ENCODE measurements at places on chromosomes 13 and 19.
A peak's percentile ranks its signal among the peaks of the same experiment; 100 is the strongest.

DNA sequence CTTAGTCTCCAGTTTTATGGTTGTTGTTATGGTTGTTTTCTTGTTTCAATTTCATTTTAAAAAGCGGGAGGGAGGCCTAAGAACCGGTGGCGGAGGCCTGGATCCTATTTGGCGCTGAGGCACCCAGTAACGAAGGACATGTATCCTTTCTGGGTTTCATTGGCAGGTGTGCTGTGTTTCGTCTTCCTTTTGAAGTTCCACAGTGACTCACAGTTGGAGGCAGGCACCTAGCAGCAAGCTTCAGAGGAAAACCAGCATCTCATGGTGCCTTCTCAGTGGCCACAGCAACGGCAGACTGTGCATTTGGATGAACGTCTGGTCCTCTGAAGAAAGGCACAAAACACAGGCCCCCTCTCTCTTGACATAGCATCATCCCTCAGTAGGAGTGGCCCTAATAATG is 697.2 kb downstream of the EFNB2 start:
- peak; percentile 30 for DNase-seq

- DNase-seq, result no peak
These were observed 27.3 kb upstream of the ZNF562 start for GRCh38 chr19:9702186-9702585.

DNA sequence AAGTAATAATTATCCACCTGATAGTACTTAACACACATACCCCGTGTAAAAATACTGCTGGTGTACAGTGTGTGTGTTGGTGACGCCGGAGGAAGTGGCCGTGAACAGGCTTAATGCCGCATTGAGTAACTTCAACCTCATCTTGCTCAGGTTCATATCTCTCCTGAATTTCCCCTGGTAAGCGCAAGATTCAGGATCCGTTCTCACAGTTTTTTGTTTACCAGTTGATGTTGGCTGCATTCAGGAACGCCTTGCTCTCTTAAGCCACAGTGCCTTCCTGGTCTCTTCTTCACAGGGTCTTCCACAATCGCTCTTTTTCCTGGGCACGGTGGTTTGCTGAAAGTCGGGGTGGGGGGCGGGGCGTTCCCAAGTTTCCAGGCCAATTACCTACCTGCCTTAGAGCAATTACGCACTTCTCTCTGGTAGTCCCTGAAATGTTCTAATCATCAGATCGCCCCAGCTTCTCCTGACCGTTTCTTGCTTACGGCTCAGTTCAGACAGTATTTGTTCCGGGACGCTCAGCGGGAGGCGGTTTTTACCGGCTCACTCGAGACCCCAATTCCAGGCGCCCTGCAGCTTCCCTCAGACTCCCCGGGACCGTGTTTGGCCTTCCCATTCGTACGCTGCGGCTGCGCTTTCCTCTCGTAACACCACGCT is 706 bp upstream of the DNAJC3 start:
- peak; percentile 41 for DNase-seq

DNA sequence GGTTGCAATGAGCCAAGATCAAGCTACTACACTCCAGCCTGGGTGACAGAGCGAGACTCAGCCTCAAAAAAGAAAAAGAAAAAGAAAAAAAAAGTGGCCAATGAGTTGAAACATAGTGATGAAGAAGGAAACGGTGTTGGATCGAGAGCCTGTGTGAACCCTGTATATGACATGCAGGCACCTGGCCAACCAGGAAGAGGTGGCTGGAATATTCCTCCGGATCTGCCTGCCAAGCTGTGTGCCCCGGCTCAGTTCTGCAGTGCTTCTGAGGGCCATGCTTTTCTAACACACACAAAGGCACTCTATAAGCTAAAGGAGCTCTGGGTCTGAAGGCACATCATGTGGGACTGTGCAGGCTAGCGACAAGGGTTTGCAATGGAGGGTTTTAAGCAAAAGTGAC is 3.7 kb upstream of the ZNF444 start:
- no peak for DNase-seq

DNA sequence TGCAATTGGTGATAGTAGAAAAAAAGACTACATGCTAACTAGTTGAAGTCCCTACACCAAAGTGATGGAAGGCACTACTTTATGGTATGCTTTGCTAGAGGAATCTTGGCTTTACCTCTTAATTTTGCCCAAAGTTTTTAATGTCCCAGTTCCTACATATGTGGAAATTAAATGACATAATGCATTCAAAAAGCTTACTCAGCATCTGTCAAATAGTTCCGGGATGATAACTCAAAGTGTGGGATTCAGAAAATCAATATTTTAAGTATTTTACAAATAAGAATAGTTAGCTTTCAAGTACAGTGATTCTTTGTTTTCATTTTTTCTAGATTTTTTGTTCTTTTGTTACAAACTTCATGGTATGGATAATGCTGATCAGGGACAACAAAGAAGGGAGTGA is 211.6 kb downstream of the PCDH20 start:
- DNase-seq, result no peak

GRCh38 chr13:26540334-26540733 is 17.1 kb upstream of the WASF3 start:
- no peak for DNase-seq

GRCh38 chr19:1311543-1312091 is 25.9 kb downstream of the EFNA2 start:
- no peak for DNase-seq

DNA sequence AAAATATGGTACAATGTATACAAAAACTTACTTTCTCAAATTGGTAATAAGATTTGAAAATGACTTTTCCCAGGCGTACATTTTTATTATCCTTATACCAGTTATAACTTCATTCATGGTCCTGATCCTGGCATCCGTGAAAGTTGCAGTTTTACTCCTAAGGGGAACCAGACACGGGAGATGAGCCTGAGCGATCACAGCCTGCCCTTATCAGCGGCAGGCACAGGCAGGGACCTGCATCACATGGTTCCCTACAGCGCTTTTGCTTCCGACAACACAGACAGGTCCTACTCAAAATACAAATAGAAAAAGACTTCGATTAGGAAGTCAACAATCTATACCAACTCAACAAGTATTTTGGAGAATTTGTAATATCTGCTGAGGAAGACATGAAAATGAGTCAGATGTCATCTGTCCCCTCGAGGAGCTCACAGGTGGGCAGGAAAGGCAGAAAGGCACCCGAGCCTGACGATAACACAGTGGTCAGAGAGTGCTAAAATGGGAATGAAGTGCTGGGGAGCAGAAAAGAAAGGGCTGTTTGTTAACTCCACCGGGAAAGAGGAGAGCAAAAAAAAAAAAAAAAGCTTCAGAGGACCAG is 93.4 kb downstream of the ABCC4 start:
- DNase-seq, result no peak

- DNase-seq, result no peak
These were observed 24.2 kb downstream of the TUBA3C start for GRCh38 chr13:19157461-19157860.

DNA sequence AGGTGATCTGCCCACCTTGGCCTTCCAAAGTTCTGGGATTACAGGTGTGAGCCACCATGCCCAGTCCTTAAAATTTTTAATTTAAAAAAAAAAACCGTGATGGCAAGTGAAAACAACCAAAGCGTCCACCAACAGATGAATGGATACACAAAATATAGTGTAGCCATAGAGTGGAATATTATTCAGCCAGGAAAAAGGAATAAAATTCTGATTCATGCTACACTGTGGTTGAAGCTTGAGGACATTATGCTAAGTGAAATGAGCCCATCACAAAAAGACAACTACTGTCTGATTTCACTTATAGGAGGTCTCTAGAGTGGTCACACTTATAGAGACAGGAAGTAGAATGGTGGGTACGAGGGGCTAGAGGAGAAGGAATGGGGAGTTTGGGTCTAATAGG is 26.3 kb upstream of the KLF2 start:
- DNase-seq, result no peak

All from DND-41 (cell line).